ENCODE measurements at places on chromosomes 7 and 10.

GRCh38 chr10:26446258-26446657, 8.1 kb downstream of the APBB1IP start:
- DNase-seq: no peak

DNA sequence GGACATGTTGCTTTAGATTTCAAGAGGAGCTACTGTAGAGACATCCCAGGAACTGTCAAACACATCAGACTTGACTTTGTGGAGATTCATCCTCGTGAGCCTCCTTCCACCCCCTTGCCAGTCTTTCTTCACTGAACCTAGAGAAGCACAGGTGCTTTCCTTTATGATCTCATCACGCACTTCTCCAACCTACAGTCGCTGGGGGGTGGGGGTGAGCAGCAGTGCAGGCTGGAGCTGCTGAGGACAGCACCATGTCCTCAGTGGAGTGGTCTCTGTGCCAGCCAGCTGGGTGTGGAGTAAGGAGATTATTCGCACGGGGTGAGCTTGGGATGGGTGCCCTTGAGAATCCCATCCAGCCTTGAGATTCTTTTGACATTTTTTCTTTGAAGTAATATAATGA, 88.1 kb downstream of the VOPP1 start:
- DNase-seq: no peak

GRCh38 chr7:91553410-91553895, 289.2 kb downstream of the FZD1 start:
- no peak for DNase-seq

- no peak for DNase-seq
Measured at GRCh38 chr7:27096768-27097514, 1.1 kb upstream of the HOXA1 start.

GRCh38 chr10:101011517-101012423, 12.2 kb downstream of the LZTS2 start:
- DNase-seq: no peak

DNA sequence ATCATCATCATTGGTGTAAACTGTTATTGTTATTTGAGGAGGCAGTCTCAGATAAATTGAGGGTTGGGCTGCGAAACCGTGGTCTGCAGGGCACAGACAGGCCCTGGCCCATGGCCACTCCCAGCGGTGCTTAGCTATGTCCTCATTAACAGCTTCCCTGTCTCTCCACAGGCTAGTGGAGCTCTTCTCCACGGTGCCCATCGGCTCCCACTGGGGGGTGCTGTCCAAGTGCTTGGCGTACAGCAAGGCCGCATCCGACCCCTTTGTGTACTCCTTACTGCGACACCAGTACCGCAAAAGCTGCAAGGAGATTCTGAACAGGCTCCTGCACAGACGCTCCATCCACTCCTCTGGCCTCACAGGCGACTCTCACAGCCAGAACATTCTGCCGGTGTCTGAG, 21.6 kb downstream of the GPR26 start:
- DNase-seq: no peak

- DNase-seq: no peak
Measured at GRCh38 chr10:93813507-93814465, 56.0 kb downstream of the LGI1 start.

DNA sequence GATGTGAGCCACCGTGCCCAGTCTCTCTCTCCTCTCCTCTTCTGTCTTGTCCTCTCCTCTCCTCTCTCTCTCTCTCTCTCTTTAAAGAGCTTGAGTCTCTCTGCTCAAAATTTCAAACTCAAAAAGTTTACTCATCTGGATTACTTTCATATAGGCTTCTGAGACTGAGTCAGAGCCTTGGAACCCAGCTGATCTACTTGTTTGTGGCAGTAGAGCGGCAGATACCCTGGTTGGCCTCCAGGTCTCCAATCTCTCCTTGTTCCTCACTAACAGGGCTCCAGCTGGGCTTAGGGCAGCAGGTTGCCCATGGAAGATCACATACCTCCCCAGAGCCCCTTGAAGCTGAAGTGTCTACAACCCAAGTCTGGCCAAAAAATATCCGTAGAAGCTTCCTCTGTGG, 51.0 kb downstream of the HHEX start:
- no peak for DNase-seq
